Fibroblast of lung (primary cell): ENCODE measurements at places on chromosomes 6 and 20.

DNA sequence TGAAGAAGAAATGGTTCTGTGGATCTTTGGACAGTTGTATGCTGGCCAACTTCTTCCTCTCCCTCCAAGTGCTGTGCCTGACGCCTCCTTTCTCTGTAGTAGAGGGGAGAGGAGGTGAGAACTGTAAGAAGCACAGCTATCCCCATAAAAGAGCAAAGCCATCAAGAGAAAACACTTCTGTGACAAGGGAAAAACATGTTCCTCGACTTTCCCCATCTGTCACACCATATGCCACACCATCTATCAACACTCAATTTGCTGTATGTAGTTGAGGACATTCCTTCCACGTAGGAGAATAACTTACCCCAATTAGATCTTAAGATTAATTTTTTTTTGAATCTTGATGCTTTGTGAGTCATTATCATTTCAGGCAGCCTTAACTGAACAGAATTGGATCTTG is 156.2 kb upstream of the PLCB4 start:
- DNase-seq = no peak

- DNase-seq = no peak
Measured at GRCh38 chr6:83827050-83827449, 26.1 kb upstream of the RIPPLY2 start.

GRCh38 chr20:10111139-10111958 is 76.6 kb downstream of the ANKEF1 start:
- DNase-seq = no peak

DNA sequence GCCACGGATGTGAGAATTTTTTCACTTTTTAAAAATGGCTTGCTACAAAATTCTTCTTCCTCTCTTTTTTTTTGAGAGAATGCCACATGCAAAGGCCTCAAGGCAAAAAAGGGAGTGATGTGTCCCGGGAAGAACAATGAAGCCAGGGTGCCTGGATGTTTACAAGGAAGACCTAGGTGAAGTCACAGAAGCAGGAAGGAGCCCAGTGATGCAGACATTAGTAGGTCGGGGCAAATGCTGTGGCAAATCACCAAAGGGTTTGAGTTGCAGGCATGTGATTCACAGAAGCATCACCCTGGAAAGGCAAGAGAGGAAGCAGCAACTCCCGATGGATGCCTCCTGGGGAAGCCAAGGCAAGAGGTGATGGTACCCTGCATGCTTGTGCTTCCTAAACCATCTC is 46.8 kb downstream of the FARS2 start:
- DNase-seq = no peak

DNA sequence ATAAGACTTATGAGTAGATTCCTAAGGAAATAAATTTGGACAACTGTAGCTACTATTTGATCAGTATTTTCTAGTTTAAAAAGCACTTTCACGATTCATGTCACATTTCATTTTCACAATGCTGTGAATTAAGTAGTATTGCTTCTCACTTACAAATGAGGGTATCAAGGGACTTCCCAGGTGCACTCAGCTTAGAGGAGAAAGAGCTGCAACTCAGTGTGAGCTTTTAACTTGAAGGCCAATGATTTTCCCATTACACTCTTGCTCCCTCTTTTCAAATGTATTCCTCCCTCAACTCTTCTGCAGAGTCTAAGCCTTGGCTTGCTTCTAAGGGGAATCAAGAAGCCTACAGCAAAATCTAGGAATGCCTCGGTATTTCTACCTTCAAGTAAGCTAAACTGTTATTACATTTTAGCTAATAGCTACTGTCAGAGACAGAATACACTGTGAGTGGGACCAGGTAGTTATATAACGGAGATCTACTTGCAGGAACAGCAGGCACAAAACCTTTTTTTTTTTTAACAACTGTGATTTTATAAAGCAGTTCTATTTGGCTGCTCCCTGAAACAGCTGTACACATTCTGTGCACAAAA is 339.0 kb downstream of the SYNE1 start:
- no peak for DNase-seq

DNA sequence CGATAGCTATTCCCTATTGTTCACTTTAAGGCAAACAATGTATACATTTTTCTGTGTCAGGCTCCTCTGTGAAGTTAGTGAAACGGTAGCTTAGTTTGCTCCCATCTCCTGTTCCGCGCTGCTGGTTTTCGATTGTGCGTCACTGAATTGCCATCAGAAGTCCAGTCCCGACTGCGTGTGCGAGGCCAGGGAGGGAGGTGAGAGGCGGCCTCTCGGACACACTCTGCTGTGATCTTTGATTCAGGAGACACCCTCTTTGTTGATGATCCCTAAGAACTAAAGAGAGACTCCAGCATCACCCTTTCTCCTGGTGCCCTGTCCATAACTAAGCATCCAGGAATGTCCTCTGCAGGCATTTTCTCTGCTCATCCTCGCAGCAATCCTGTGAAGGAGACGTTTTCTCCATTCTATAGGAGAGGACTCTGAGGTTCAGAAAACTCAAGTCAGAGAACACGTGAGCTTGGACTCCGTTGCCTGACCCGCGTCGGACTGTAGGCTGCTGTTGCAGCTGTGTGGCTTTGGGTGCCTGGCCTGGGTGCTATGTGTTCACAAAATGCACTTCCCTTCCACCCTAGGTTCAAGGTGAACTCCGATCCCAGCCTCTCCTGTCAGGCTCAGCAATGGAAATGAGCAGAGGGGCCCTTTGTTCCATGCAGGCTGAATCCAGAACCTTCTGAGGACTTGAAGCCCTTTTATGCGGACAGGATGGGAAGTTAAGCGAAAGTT is 24.1 kb upstream of the UNC93A start:
- DNase-seq = no peak

DNA sequence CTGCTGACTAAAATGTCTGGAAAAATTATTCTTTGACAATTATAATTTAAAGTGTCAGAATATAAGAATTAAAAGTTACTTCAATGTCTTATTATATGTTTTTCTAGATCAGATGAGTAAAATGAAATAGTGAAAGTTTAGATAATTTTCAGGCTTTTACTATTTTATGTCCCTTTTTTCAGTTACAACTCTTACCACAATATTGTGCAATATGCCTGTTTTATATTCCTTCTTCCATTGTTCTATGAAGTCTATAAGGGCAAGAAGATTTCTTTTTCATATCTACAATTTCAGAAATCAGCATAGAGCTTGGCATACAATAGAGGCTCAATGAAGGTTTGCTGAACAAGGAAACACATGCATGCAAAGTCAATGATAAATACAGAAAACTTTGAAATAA is 401.2 kb upstream of the HTR1E start:
- DNase-seq = no peak

DNA sequence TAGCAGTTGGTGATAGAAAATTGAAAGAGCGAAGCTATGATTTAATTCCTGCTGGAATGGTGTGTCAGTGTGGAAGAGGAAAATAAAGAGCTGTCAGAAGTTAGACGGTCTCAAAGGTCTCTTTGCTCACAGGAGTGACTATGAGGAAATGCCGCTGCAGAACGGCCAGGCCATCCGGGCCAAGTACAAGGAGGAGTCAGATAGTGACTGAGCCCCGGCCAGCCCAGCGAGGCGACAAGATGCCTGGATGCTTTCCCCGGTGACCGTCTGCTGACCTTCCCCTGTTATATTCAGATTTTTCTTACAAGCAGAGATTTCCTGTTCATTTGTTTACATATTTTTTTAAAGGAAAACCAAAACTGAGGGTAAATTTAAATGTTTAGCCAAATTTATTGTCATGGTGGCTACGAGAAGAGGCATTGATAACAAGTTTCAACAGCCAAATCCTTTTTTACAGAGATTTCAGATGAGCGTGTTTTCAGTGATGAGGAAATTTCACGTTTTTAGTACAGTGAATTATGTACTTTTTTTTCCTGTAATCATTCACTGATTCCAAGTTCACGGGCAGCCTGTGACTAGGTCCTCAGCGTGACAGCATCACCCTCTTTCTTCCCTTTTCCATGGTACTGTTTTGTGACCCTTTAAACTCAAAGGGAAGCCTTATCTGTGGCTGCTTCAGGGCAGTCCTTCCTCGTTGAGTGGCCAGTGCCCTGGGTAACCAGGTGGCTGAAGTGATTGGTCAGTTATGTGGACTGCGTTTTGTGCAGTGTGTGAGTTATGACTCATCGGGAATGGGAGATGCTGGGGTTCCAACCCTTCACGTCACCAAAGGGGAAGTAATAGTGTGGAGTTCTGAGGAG is 12.6 kb downstream of the DYNLT1 start:
- DNase-seq = peak; percentile 90

DNA sequence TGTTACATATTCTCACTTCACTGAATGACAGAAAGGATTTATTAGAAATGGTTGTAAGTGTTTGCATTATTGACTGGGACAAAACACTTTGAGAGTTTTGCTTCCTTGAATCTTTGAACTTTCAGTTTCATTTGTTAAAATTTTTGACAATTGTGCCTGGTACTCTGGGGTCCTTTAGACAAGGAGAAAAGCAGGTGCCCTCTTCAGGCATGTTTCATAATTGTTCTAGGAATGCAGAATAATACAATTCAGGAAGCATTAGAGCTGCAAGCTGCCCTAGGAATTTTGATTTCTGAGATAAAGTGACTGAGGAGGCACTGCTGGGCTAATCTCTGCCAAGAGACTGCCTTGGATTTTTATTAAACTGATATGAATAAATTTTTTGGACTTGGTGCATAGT is 49.7 kb downstream of the TOP1 start:
- DNase-seq = peak; percentile 70
